ENCODE measurements at places on chromosomes 7 and 10.

DNA sequence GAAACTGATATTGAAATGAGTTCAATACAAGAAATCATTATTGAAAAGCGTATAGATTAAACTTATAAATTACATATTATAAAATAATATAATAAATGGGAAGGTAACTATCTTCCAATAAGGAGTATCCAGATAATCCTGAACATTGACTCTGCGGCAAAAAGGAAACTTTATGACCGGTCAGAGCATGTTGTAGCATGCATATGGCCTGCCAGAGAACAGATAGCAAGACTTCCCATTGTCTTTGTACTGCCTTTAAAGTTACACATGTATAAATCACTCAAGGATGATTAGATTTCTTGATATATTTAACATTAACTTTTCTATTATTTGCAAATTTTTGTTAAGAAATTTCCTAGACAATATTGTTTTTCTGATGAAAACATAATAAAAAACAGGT is 56.2 kb upstream of the ETV1 start:
- DNase-seq, result no peak

DNA sequence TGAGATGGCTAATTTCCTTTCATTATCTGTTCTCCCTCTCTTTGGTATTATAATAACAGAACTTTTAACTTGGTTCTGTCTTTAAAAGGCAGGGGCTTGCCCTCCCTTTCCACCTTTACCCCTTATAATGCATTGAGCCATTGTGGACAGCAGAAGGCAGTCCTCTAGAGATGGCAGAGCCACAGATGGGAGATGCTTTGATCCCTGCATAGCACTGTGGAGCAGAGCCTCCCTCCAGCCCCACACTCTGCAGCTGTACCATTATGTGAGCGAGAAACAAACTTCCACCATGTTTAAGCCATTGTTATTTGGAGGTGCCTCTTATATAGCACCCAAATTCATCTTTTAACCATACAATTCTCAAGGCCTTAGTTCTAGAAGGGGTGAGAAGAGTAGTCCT is 78.4 kb downstream of the SEC23IP start:
- DNase-seq, result no peak

GRCh38 chr7:89623018-89623672 is 531.1 kb upstream of the STEAP1 start:
- DNase-seq, result no peak

DNA sequence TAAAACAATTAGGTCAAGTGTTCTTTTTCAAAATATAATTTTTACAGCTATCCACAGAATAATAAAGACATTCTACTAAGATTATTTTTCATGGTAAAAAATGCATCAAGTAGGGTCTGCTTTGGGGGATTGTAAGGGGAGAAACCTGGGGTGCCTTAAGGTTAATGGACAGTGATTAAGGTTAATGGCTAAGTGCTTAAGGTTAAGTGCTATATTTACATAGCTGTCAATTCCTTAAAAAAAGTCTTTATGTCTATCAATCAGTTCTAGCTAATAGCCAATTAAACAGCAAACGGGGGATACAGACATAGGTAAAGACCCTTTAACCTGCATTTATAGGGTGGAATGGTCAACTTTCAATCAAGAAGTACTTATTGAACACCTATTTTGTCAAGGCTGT is 284.5 kb upstream of the SEMA3A start:
- no peak for DNase-seq

DNA sequence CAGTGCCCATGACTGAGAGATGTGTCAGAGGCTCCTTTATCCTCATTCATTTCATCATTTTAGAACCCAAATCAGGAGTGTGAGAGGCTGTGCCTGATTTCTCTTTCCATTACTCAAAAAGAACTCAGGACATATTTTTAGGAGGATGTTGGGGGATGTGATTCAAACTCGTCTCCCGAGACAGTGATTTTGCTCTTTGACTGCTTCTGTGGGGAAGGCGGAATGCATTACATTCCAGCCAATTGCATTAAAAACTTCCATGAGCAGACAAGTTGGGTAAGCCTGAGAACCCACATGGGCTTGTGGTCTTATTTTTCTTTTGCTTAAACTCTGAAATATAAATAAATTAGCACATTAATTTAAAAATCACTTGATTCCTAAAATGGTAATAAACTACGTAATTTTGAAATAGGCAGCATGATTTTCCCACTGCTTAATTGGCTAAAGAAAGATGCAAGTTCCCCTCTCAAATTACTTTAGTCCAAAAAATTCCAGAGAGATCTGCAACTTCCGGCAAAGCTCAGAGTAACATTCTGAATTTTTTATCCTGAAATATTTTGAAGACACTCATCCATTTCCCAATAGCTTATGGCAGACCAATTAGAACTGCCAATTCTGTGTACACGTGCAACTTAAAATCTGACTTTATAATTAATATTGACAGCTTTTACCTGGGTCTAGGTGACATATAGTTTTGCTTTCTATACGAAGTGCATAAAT is 185.6 kb downstream of the C7orf25 start:
- DNase-seq, result no peak

Measured in stimulated activated naive CD4-positive, alpha-beta T cell treated with Interleukin-2 at 50 U/mL for 16 hours (primary cell).